Activated T-cell treated with anti-CD3 and anti-CD28 coated beads, Interleukin-2, amount 50 U/mL, for 24 hours (primary cell): ENCODE measurements at places on chromosomes 4 and X.

DNA sequence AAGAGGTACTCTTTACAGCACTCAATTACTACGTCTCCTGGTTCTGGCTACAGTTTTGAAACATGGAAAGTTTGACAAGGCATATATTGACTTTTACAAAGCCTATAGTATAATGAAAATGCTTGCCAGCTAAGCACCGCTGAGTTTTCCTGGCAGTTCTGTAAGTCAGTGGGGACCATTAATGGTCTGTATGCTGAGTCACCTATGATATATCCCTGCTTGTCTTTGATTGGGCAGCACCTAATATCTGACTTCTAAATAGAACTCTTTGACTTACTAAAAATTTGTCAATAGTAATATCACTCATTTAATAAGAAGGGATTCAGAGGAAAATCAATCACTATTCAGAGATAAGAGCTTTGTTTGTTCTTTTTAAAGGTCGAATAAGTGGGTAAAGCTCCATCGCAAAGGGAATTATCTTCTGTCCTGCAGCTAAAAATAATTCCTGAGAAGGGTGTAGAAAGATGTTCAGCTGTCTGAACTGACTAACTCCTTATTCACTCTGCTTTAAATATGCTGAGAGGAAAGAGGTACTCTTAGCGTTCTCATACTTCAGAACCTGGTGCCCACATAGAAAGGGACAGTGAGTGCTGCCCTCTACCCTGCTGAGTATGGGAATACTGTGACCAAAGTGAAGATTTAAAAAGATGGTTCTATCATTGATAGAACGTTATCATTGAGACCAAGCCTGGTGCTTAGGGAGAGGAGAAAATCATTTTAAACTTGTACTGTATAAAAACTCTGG, 959 bp downstream of the SMPX start:
- DNase-seq, result no peak

GRCh38 chrX:69170319-69170718, 5.1 kb upstream of the PJA1 start:
- no peak for DNase-seq

DNA sequence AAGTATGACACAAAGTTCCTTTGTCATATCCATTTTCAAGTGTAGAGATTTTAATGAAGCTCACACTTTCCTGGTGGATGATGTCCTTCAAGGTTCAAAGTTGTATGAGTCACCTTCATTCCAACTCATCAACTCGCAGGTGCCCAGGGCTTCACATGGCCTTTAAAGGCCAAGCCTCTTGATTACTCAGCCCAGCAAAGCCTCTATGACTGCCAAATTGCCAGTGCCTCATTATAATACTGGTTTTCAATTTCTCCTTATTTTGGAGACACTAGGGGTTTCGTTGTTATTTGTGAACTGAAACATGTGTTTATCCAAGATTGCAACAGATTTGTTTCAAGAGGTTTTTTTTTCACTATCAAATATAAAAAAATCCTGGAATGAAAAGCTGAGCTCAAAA, 45.9 kb upstream of the PPP3CA start:
- no peak for DNase-seq

GRCh38 chr4:141210168-141210567, 10.5 kb upstream of the ZNF330 start:
- no peak for DNase-seq

- no peak for DNase-seq
Measured at GRCh38 chr4:159298502-159298901, 195.6 kb downstream of the RAPGEF2 start.

GRCh38 chr4:19684084-19684483, 567.6 kb upstream of the SLIT2 start:
- no peak for DNase-seq

- no peak for DNase-seq
Measured at GRCh38 chr4:110480746-110481271, 4.9 kb downstream of the ENPEP start.

DNA sequence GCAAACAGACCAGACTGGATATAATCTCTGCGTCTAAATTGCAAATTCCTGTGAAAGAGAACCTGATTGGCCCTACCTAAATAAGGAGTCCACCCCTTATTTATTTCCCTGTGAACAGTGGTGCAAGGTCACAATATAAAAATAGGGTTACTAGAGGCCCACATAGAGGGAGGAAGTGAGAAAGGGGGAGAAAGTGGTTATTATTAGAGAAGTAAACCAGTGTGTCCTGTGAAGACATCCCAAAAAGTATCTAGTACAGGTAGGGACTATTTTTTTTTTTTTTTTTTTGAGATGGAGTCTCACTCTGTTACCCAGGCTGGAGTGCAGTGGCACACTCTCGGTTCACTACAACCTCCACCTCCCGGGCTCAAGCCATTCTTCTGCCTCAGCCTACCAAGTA, 15.0 kb upstream of the FRYL start:
- no peak for DNase-seq

- no peak for DNase-seq
Measured at GRCh38 chr4:174983128-174983750, 65.1 kb downstream of the ADAM29 start.

GRCh38 chrX:49064303-49064702, 5.5 kb downstream of the CCDC120 start:
- DNase-seq, result no peak

DNA sequence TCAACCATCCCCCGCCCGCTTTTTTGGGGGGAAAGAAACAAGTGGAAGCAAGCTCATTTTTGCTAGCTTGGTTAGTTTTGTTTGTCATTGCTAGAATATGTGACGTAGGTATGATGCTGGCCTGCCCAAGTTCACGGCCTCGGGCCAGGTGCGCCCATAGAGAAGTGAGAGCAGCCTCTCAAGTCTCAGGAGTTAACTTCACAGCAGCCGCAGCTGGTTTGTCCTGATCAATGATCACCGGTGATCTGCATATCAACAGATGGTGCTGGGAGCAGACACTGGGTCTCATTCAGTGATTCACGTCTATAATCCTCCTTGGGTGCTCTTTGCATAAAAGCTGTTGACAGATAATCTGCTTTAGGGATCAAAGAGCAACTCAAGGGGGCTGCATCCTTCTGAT, 50.1 kb downstream of the ENPP6 start:
- no peak for DNase-seq

- no peak for DNase-seq
Measured at GRCh38 chr4:157988641-157989040, 184.2 kb downstream of the GASK1B start.

GRCh38 chr4:3682236-3683076, 83.7 kb upstream of the ADRA2C start:
- DNase-seq, result no peak

DNA sequence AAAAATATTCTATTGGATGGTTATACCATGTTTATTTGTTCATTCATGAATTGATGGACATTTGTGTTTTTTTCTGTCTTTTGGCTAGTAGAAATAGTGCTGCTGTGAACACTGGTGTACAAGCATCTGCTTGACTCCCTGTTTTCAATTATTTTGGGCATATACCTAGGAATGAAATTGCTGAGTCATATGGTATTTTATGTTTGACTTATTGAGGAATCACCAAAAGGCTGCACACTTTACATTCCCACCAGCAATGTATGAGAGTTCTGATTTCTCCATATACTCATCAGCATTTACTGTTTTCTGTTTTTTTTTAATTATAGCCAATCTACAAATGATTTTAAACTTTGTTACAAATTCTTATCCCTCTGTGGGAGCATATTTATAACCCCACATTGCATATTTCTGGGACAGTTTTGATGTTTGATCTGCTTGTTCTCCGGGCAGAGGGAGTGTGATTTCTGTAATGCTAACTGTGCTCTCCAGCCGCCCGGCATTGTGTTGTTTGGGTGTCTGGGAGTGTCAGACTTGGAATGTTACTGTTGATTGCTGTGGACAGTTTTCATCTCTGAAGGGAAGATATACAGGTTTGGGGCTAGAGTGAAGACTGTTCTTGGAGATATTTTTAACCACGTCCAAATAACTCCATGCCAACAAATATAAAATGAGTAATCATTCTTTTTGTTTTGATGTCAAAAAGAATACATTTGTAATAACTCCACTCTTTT, 60.5 kb upstream of the PGRMC2 start:
- no peak for DNase-seq

DNA sequence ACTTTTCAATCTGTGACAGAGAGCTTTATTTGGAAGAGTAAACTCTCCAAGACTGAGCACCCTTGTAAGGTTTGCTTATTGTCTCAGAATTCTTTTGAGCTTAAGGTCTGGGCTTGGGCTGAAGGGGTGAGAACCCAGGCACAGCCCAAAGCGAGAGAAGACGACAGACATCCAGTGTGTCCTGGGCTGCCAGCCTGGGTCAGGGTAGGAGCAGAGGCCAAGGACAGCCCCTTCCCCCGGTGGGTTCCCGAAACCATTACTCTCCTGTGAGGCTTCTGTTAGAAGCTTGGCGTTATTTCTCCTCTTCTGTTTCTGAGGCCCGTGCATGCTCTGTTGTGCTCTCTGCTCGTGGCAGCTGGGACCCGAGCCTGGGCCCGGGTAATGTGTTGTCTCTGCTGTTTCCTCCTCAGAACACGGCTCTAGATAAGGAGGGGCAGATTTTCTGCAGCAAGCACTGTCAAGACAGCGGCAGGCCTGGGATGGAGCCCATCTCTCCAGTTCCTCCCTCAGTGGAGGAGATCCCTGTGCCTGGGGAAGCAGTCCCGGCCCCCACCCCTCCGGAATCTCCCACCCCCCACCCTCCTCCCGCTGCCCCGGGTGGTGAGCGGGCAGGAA, 177.5 kb downstream of the DCLK2 start:
- no peak for DNase-seq

DNA sequence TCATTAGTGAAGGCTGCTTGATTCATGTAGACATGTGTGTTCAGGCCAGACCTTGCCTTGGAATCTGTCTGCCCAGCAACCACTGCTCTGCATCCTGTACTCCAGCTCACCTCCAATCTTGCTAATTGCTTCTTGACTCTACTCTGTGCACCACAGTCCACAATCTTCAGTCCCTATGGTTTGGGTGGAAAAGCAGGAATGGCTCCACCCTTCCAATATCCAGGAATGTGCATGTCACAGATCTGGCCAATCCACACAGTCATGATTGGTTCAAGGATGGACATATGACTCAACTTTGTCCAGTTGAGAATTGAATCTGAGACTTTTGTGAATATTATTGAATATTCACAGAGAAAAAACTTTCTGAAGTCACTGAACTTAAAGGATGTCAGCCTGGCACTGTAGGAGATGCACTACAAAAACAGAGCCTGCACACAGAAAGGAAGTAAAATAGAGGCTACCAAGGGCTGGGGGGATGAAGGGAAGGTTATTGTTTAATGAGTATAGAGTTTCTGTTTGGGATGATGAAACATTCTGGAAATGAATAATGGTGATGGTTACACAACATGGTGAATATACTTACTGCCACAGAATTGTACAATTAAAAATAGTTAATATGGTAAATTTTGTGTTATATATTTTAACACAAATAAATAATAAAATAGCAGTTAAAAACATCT, 161.3 kb upstream of the USP38 start:
- DNase-seq, result no peak

GRCh38 chr4:1898681-1899080, 27.5 kb downstream of the NSD2 start:
- DNase-seq, result no peak

DNA sequence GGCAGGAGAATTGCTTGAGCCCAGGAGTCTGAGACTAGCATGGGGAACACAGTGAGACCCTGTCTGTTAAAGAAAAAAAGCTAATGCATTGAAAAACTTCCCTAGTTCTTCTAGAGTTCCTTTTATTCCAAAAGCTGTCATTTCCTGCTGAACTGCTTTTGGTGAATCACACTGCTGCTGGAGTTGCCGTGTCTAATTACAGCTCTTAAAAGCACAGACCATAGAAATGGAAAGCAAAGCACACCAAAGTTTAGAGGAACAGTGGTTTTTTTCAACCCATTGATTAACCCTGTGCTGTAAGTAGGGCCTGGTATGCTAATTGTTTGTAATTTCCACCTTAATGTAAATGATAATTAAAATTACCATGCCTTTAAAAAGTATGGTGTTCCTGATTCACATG, 52.4 kb downstream of the SEPTIN11 start:
- no peak for DNase-seq

- DNase-seq, result no peak
Measured at GRCh38 chr4:54677416-54677815, 19.7 kb downstream of the KIT start.

GRCh38 chr4:121788896-121789295, 12.2 kb upstream of the EXOSC9 start:
- DNase-seq, result no peak

- DNase-seq, result no peak
Measured at GRCh38 chr4:1154126-1154522, 18.3 kb downstream of the SPON2 start.

GRCh38 chrX:18674417-18674787, 2.5 kb upstream of the RS1 start:
- peak; percentile 53 for DNase-seq

- no peak for DNase-seq
Measured at GRCh38 chr4:176437756-176438155, 118.0 kb downstream of the SPCS3 start.

- no peak for DNase-seq
Measured at GRCh38 chrX:80004458-80004857, 10.1 kb upstream of the TBX22 start.

- no peak for DNase-seq
Measured at GRCh38 chr4:112058433-112058832, 86.8 kb upstream of the FAM241A start.

GRCh38 chr4:13454786-13455185, 29.4 kb downstream of the RAB28 start:
- no peak for DNase-seq

- DNase-seq, result no peak
Measured at GRCh38 chrX:154840856-154841255, 6.4 kb upstream of the SMIM9 start.

DNA sequence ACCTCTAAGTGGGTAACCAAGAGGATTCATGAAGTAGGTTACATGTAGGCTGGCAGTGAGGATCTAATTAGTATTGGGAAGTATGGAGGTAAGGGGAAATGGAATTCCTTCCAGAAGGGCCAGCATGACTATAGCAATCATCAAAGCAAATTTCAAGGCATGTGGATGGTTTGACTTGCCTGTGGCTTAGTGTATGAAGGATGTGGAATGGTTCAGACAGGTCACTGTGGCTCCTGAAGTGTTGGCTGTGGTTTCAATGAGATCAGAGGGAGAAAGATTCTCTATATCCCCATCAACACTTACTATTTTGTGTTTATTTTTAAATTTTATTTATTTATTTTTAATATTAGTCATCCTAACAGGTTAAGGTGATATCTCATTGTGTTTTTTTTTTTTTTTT, 121.6 kb upstream of the TBC1D9 start:
- no peak for DNase-seq

- DNase-seq, result no peak
Measured at GRCh38 chrX:54745676-54746075, 52.4 kb downstream of the ITIH6 start.

GRCh38 chrX:13428053-13428786, 108.4 kb upstream of the ATXN3L start:
- no peak for DNase-seq
